ENCODE measurements at places on chromosomes 16 and 17.
A peak's percentile ranks its signal among the peaks of the same experiment; 100 is the strongest.

DNA sequence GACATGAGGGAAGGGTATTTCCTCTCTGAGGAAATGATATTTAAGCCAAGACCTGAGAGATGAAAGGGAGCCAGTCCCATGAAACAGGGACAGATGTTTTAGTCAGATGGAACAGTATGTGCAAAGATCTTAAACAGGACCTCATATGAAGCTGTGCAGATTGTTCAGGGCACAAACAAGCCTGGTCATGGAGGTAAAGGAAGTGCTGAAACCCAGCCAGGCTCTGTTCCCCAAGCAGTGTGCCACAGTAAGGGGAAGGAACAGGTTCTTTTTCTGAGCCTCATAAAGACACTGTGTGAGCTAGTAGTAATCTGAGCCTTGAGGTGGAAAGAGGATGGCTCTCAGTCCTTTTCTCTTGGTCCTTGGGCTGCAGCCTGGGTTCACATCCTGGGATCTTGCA lies 159.9 kb downstream of the ANKFN1 start:
- DNase-seq: no peak

DNA sequence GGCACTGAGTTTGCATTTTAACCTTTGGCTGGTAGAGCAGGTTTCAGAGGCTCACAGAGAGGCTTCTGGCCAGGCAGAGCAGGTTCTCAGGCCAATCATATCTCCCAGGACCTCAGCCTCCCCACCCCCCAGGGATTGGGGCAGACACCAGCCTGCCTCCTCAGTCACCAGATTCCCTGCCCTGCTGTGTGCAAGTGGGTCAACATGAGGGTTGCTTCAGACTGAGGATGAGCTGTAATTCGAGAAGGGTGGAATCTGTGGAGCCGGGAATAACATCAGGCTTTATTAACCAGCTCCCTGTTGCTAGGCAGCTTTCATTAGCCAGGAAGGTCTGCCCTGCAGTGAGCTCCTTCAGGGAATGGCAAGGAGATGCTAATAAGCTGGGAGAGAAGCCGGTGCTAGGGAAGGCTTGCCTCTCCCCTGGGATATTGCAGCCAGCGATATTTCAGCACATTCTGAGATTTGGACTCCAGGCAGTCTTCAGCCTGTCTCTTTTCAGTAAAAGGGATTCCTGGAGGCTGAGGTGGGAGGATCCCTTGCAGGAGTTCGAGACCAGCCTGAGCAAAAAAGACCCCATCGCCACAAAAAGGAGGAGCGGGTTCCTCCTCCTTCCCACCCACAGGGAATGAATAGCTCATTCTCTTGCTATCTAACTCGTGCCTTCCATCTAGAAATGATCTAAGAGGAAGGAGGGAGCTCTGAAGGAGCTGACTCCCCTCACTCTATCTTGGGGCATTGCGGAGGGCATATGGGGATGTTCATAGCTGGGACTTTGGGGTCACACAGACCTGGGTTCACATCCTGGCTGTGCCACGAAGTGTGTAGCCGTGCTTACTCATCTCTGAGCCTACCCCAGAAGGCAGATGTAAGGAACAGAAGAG lies 10.7 kb downstream of the SGSM2 start:
- DNase-seq: no peak

DNA sequence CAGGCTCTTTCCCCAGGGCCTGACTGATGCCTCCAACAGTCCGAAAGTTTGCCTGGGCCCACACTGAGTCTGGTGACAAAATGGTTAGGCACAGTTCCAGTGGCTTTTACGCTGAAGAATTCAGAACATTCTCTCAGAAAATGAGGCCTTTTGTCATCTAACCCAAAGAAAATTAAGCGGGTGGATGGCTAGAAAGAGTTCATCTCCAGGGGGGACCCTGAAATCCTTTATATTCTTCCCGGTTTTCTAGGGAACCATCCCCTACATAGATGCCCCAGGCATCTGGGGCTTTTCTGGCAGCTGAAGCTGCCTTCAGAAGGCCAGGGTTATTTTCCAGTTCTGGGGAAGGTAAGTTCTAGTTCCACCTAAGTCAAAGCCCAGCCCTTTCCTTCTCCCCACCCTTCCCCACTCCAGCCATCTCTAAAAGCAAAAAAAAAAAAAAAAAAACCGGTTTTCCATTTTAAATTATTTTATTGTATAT lies 2.2 kb downstream of the RASD1 start:
- DNase-seq: no peak

DNA sequence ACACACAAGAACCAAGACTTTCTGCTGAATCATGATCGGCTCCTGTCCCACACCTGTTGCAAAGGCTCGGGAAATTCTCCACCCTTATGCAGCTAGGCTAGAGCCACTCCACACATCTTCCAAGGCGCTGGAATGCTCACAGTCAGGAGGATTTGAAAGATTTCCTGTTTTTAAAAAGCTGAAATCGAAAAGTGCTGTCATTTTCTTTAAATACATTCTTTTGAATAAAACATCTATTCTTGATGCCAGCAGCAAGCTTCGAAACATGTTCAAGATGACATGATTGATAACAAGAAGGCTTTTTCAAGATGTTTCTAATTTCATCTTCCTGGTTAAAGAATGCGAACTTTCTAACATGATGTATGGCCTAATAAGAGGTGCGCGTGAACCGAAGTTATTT lies 219.7 kb upstream of the CDH5 start:
- no peak for DNase-seq

DNA sequence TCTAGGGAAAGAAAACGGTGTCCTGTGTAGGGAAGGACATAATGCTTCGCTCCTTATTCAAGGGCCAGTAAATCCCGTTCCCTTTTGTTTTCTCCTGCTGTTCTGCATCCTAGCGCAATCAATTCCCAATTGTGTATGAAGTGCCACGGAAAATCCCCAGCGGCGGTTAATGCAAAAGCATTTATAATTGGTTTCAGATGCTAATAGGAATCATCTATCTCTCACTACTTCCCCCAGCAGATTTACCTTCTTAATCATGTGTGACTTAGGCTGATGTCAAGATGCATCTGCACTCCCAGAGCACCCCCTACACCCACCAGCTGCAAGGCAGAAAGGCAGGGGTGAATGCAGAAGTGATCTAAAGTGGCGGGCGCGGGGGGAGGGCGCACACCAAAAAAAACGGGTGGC lies 32.7 kb upstream of the SSTR2 start:
- DNase-seq: peak; percentile 69

DNA sequence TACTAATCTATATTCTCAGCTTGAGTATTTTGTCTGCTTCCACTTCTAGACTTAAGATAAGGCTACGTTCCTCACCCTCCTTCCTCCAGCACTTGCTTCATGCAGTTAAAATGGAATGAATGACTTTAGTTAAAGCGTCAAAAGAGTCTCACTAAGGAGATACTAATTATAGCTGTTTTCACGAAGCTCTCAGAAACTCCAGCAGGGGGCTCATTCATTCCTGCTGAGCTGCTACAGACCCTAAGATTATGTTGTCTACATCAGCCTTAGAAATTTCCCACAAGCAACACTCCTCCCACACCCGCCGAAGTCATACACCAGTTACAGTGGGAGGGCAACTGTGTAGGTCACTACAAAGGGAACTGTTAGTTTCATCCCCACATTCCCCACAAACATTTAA lies 57.0 kb upstream of the KIFC3 start:
- DNase-seq: no peak

DNA sequence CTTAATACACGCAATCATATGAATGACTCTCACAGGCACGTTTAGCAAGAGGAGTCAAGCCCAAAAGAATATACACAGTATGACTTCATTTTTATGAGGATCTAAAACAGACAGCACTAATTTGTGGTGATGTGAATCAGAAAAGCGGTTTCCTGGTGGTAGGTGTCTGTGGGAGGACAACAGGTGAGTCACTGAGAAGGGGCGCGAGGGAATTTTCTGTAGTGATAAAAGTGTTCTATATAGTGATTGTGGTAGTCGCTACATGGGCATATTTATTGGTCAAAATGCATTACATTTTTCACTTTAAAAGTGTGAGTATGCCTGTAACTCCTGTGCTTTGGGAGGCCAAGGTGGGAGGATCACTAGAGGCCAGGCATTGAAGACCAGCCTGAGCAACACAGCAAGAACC lies 7.6 kb upstream of the TNRC6A start:
- DNase-seq: no peak

DNA sequence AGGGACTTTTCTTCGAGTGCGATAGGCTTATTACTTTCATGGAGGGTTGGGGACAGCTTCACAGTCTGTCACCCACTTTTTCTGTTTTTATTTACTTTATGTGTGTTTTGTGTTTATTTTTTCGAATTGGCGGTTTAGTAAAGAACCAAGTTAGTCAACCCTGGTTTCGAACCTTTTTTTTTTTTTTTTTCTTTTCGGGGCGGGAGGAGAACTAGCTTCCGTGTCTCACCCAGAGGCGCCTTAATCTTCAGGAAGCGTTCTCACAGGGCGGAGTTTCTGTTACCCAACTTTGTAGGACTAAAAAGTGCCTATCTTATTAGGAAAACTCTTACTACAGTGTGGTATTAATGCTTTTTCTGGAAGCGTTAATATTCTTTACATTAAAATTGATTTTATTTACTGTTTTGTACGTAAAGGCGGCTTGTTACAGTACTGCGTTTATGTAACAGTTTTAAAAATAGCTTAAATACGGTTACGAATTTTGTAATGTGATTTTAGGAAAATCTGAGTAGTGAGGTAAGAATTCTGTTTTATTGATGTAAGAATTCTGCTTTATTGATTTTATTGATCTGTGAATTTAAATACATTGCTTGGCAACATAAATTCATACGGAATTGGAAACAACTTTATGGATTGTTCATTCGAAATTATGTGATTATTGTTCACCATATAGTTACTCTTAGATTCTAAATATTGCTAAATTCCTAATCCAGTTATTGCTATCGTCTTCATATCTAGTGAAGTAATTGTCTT lies 885 bp downstream of the ZNF207 start:
- DNase-seq: peak; percentile 8

DNA sequence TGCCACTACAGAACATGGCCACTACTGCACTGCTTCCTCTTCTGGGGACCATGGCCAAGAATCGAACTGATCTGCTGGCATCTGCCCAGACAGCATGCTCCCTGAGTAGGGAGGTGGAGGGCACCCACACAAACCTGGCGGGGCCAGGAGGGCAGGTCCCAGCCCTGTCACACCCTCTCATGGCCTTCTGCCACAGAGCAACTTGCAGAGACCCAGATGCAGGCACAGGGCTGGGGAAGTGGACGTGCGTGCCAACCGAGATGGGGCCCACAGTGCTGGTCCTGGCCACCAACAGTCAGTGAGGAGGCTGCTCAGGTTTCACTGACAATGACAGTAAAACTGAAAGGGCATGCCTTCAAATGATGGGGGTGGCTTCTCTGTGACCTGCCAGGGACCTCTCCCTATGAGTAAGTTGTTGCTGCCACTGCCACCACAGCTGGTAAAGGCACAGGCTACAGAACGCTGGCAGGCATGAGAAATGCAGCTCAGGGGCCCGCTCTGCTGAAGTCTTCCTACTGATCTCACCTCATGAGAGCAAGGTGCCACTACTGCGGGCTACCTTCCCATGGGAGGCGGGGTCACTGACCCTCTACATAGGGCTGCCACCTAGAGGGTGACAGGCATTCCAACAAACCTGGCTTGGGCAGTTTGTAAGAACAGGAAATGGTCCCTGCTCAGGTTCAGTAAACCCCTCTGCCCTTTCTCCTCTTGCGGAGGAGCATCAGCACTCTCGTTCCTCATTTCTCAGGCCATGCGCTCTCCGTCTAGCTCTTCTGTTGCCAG lies 15.5 kb downstream of the HIC1 start:
- peak; percentile 85 for DNase-seq

DNA sequence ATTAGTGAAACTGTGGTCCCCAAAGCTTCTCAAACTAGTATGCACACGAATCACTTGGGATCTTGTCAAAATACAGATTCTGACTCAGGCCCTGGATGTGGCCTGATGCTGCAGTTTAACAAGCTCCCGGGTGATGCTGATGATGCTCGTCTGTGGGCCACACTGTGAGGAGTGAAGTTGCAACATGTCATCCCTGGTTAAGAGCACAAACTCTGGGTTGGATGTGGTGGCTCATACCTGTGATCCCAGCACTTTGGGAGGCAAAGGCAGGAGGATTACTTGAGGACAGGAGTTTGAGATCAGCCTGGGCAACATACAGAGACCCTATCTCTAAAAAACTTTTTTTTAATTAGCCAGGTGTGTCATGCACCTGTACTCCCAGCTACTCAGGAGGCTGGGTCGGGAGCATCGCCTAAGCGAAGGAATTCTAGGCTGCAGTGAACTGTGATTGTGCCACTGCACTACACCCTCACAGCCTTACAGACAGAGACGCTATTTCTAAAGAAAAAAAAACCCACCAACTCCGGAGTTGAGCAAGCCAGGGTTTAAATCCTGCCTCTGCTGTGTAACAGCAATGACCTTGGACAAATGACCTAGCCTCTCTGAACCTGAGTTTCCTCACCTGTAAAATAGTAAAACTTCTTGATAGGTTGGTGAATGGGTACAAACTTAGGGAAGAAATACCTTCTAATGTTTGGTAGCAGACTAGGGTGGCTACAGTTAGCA lies 24.4 kb upstream of the ABAT start:
- DNase-seq: no peak

DNA sequence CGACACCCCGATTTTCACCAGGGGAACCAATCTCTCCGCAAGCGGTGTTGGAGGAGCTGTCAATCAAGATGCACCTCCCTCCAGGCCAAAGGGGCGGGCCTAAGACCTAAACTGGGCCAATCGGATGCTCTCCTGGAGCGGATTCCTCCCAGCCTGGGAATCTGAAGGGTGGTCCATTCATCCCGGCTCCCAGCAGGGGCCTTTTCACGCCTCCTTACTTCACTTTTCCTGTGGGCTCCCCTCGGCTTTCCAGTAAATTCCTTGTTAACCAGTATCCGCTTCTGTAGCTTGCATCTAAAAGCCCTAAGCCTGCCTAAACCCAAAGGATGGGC lies 17.1 kb downstream of the C16orf74 start:
- no peak for DNase-seq

- DNase-seq: no peak
These were observed 14.4 kb upstream of the GPRC5B start for GRCh38 chr16:19898924-19899604.

DNA sequence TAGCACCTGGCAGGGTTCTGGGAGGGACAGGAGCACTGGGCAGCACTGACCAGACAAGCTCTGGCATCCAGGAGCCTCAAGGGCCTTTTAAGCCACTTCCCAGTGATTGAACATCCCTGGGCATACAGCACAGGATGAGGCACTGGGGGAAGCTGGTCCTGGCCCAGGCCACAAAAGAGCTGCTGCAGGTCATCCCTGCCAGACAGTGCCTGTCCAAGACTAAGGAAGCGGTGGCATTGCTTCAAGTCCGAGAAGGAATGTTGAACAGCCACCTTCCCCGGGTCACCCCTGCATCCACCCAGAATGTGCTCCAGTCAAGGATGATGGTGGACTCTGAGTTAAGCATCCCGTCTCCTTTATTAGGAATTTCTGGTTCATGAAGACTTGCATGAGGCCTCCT lies 1.2 kb upstream of the OSBPL7 start:
- DNase-seq: no peak

Data from stimulated activated naive B cell treated with anti-CD40 and anti-IgM and Interleukin-4, amounts not matched to agents 10 μg/mL and 1 μg/mL and 100 μg/mL, for 72 hours (primary cell).